Heart right ventricle (tissue), 16 donors: ENCODE measurements at places on chromosomes 2 and 18. TPM values are rescaled to one million over a fixed set of nuclear protein-coding genes. Genes with fewer than 3 reads are reported as not detected.

DNA sequence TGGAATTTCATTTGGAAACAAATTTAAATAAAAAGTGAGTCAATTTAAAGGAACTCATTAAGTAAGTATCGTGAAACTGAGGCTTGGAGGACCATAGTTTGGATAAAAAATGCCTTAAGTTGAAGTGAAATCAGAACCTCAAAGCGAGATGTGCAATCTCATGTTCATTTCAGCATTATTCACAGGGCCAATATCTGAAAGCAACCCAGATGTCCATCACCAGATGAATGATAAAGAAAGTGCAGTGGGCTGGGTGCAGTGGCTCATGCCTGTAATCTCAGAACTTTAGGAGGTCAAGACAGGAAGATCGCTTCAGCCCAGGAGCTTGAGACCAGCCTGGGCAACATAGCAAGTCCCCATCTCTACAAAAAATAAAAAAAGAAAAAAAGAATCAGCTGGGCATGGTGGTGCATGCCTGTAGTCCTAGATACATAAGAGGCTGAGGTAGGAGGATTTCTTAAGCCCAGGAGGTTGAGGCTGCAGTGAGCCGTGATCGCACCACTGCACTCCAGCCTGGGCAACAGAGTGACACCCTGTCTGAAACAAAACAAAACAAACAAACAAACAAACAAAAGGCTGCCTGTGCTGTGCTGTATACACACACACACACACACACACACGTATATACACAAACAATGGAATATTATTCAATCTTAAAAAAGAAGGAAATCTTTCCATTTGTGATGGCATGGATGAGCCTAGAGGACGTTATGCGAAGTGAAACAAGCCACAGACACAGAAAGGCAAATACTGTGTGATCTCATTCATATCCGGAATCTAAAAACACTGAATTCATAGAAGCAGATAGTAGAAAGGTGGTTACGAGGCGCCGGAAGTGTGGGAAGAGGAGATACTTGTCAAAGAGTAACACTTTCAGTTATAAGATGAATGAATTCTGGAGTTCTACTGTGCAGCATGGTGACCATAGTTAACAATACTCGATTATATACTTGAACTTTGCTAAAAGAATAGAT lies 14.5 kb downstream of the SH3RF3 start:
- no peak for DNase-seq

DNA sequence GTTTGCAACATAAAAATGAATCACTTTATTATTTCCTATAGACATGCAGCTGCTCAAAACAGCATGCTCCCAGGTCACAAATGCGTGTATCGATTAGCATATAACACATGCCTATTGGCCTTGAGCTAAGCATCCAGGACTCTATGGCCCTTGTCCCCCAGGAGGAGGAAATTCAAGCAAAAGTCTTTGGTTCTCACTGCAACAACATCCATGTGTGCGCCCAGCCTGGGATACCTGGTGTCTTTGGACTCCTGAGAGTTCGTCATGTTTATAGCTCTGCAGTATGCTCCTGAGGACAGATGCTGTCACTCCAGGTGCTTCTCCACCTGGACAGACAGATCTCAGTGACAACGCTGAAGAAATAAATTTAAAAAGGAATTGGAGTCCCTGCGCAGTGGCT lies 284.6 kb downstream of the PHLPP1 start:
- no peak for DNase-seq

GRCh38 chr2:226971084-226971483 lies 135.2 kb downstream of the RHBDD1 start:
- no peak for DNase-seq

WBP1 gene
- total RNA-seq = 54.1 TPM

DNA sequence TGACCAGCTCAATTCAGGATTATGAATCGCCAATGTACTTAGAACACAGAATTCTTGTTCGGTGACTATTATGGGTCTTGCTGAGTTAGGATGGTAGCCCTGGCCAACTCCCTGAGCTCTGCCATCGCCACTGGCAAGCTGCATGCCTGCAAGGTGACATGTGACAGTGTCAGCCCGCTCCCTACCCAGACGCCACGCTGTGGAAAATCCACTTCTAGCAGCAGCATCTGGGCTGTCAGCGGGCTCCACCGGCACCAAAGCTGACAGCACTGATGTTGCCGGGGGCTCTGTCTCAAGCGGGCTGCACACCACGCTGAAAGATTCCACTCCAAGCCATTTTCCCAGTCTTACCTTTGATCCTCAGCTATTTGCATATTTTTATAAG lies 100.7 kb downstream of the MYT1L start:
- no peak for DNase-seq
